Naive thymus-derived CD8-positive, alpha-beta T cell (primary cell): ENCODE measurements at places on chromosomes 5 and 9. TPM values are rescaled to one million over a fixed set of nuclear protein-coding genes. Genes with fewer than 3 reads are reported as not detected.

DNA sequence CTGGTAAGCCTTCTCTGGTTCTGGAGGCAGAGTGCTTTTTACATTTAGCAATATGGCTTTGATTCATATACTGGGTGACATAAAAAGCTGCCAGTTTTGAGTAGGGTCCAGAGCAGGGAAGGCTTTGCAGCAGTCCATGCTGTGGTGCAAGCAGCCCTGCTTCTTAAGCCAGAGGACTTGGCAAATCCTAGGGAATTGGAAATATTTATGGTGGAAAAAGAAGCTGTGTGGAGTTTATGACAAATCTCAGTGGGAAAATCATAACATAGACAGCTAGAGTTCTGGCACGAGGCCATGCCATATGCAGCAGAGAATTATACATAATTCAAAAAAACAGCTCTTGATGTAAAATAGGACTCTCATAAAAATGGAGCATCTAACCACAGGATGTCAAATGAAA is 536.4 kb downstream of the RASEF start:
- DNase-seq, result no peak

GRCh38 chr5:103367702-103368101 is 109.1 kb downstream of the MACIR start:
- no peak for DNase-seq

GRCh38 chr5:66367814-66368541 is 223.9 kb downstream of the SREK1 start:
- no peak for DNase-seq

DNA sequence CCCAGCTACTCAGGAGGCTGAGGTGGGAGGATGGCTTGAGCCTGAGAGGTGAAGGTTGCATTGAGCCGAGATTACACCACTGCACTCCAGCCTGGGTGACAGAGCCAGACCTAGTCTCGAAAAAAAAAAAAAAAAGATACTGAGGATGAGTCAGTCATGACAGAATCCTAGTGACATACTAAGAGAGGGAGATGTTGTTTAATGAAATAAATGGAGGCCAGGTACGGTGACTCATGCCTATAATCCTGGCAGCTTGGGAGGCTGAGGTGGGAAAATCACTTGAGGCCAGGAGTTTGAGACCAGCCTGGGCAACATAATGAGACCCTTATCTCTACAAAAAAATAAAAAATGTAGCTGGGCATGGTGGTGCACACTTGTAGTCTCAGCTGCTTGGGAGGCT is 107.2 kb downstream of the ZFAND5 start:
- no peak for DNase-seq

Gene BNIP1
- 6.9 TPM for total RNA-seq

DNA sequence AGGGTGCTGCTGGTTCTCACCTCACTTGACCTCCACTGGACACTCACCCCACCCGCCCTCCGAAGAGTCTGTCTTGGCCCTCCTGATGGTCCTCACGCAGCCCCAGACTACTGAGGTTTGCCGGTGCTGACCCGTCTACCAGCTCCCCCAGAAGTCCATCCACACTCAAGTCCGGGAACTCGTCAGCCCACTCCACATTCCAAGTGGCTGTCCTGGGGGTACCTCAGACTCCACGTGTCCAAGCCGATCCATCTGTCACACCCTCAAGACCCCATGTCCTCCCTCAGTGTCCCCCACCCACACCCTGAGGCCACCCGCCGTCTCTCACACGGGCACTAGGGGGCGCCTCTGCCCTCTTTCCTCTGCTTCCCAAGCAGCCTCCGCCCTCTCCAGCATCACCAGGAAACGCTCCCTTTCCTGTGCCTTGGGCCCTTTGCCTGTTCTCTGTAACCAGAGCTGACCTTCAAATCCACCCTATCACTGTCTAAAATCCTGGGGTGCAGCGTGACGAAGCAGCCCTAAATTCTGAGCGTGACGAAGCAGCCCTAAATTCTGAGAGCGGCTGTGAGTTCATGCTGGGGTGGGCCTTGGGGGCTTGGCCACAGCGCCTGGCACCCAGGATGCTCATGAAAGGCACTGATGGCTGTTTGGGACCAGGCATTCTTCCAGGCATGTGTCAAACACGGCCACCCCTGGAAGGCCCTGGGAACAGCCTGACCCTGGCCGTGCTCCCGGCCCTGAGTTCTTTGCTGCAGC is 95.7 kb downstream of the KCNT1 start:
- DNase-seq, result no peak

Gene LCN9
- total RNA-seq, result not detected
